ENCODE measurements at places on chromosomes 3 and 15.

GRCh38 chr15:68376447-68377060, 55.4 kb downstream of the ITGA11 start:
- no peak for DNase-seq

GRCh38 chr3:51712963-51713362, 6.1 kb downstream of the GRM2 start:
- DNase-seq: no peak

DNA sequence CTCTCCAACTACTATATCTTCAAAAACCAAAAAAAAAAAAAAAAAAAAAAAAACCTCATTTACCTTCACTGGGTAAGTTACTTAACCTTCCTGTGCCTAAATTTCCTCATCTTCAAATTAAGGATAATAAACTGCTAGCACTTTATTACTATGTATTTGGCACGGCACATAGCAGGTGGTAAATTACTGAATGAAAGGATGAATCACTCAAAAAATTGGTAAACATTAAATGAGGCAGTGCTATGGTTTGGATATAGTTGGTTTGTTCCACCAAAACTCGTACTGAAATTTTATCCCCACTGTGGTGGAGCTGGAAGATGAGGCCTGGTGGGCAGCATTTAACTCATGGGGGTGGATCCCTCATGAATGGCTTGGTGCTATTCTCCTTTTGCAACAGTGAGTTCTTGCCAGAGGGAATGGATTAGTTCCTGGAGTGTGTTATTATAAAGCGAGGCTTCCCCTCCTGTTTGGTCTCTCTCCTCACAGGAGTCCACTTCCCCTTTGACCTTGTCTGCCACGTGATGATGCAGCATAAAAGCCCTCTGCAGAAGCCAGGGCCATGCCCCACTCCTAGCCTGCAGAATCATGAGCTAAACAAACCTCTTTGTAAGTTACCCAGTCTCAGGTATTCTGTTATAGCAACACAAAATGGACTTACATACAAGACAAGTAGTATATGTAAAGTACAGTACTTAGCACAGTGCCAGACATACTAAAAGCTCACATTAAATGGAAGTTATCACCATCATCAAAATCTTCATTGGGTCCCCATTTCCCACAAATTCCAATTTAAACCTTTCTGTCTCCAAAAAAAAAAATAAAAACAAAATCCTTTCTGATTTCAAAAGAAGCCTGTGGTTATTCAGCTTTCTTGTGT, 20.6 kb downstream of the DCUN1D1 start:
- peak; percentile 41 for DNase-seq

DNA sequence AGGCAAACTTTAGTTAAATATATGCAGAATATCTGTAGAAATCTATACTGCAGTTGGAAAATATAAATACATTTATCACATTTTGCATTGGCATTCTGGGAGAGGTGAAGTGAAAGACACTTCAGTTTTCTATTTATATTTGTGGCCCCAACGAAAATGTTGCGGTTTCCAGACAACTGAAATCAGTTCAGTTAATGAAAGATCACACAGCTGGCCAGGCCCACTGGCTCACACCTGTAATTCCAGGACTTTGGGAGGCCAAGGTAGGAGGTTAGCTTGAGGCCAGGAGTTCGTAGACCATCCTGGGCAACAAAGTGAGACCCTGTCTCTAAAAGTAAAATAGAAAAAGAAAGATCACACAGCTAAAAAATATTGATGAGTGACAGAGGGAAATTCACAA, 11.9 kb upstream of the CLASP2 start:
- DNase-seq: no peak

DNA sequence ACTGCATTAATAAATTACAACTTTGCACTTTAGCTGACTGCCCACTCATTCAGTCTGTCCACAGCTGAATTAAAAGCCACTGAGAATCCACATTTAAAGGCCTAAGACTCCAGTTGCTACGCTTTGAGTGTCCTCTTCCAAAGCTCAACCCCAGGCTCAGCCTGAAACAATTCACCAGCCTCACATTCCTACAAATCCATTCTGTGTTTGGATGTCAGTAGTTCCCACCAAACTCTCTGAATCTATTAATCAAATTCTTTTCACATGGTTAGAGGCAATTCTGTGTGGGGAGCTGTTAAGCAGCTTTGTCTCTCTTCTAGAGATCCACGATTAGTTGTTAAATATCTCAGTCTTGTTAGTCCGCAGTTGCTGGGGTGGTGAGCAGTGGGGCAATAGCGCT, 116.8 kb upstream of the UBE2E2 start:
- DNase-seq: no peak

- no peak for DNase-seq
Observed at GRCh38 chr15:92749946-92750345, 94.4 kb upstream of the FAM174B start.

DNA sequence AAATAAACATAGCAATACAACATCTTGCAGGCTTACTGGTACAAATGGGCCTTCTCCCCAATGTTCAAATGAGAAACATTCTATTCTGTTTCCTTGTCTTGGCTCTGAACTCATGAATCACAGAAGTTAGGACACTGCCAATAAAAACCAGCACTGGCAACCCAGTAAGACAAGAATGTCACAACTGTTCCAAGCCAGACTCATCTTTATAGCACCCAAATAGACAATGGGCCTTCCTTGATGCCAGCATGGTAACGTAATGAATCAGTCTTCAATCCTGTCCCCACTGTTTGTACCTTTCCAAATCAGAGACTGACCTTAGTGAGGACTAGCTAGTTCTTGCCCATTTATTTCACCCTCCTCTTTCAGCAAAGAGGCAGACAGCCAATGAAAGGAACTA, 14.1 kb upstream of the RPS17 start:
- no peak for DNase-seq

DNA sequence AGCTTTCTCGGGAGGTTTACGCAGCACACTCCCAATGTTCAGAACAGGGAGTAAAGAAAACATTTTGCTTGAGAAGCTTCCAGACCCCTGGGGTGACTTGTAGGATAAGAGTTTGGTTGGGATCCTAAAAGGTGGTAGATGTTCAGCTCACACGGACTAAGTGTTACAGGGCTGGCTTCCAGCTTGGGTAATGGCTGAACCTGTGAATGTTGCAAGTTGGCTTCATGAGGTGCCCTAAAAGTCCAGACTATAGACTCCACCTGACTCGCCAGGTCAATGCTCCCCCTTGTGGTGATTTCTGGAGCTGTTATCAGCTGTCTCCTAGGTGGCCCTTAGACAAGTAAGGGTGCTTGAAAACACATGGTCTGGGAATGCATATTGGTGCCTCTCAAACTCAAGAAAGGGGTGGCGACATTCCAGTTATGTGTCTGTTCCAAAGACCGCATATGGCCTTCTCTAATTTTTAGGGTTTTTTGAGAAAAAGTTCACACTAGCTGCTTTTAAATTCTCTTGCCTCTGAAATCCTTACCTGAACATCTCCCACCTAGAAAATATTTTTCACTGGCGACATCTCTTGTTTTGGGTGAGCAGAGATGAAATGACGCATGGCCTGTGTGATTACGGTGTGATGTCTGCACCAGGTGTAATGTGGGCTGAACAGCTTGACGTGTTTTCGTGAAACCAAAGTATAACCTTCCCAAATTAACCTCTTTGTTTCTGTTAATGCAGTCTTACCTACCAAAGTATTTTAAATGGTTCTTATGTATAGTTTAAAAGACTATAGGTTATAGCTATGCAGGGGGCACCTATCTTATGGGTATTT, 175.7 kb upstream of the KBTBD8 start:
- peak; percentile 4 for DNase-seq

DNA sequence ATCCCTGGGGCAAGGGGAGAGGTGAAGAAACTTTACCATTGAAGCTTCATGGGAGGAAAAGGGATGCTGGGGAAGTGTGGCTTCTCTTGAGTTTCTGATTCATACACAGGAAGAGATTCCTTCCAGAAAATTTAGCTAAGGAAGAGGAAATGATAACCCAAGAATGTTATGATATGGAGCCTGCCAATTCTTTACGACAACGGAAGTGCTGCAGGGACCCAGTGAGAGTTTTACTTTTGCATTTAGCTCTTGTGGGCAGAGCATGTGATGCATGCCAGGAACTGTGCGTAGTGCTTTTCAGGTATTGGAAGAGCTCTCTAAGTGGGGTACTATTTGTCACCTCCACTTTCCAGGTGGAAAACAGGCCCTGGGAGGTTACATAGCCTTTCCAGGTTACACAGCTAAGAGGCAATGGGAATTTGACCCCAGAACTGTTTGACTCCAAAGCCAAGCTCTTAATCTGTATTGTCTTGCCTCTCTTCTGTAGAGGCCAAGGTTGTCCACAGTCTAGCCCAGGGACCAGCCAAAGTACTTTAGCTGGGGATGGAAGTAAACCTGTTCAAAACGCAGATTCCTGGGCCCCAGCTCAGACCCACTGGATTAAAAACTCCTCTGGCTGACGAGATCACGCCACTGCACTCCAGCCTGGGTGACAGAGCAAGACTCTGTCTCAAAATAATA, 23.0 kb downstream of the CMTM7 start:
- peak; percentile 79 for DNase-seq

- peak; percentile 74 for DNase-seq
Observed at GRCh38 chr15:80059786-80060355, 395 bp downstream of the ZFAND6 start.

GRCh38 chr3:193932136-193932535, 203.8 kb upstream of the HES1 start:
- no peak for DNase-seq

GRCh38 chr3:72082186-72082715, 297.3 kb upstream of the PROK2 start:
- peak; percentile 98 for DNase-seq

- peak; percentile 54 for DNase-seq
Observed at GRCh38 chr3:107574650-107575049, 51.9 kb downstream of the BBX start.

GRCh38 chr3:22007368-22007767, 256.4 kb upstream of the ZNF385D start:
- DNase-seq: no peak

- no peak for DNase-seq
Observed at GRCh38 chr3:139318431-139318816, 25.4 kb upstream of the MRPS22 start.

DNA sequence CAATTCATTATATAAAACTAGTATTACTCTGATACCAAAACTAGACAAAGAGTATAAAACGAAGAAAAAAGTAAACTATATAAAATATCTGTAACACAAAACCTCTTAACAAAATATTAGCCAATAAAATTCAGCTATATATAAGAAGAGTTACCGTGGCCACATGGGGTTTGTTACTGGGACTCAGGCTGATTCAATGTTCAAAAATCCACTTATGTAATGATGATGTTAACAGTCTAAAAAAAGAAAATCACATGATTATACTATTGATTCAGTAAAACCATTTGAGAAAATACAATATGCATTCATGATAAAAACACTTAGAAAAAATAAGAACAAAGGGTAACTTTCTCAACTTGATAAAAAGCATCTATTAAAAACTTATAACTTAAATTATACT, 18.3 kb downstream of the P2RY1 start:
- DNase-seq: no peak

- DNase-seq: no peak
Observed at GRCh38 chr3:105933871-105934270, 65.1 kb upstream of the CBLB start.

DNA sequence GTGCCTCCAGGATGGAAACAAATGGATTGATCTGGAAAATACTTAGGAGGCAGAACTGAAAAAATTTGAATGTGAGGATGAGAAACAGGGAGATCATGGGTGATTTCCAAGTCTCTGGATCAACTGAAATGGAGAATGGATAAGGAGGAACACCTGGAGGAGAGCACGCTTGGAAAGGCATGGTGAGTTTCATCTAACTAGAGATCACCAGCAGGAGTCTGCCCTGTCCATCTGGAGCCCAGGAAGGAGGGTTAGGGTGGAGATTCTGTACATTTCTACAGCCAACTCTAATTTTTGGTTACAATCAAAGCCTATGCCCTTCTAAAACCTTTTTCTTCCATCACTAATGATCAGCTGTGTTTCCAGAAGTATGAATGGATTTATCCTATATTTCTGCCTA, 995.9 kb upstream of the CFAP20DC start:
- no peak for DNase-seq

DNA sequence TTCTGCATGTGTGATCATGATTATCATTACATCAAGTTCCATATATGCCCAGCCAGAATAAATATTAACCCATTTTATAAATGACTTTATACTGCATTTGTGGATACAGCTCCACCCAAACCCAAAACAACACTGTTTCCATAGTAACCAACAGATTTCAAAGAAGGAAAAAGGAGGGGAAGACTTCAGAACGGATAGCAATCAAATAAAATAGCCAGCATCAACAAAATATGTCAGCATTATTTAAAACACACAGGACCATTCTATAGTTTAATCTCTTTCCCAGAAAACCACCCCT, 114.4 kb downstream of the FOXP1 start:
- no peak for DNase-seq

- DNase-seq: no peak
Observed at GRCh38 chr3:134666466-134666865, 15.6 kb upstream of the KY start.

DNA sequence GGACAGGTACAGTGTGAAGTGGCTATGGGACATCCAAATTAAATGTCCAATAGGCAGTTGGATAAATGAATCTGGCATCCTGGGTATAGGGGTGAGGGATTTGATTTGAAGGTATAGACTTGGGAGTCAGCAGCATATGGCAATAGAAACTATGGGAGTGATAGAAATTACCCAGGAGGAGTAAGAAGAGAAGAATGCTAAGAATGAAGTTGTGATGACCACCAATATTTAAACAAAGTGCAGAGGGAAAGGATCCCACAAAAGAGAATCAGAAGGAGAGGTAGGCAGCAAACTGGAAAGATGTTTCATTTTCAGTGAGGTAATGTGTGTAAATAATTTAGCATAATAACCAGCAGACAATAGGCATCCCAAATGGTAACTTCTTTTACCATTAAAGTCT, 13.8 kb upstream of the MSL2 start:
- DNase-seq: no peak

DNA sequence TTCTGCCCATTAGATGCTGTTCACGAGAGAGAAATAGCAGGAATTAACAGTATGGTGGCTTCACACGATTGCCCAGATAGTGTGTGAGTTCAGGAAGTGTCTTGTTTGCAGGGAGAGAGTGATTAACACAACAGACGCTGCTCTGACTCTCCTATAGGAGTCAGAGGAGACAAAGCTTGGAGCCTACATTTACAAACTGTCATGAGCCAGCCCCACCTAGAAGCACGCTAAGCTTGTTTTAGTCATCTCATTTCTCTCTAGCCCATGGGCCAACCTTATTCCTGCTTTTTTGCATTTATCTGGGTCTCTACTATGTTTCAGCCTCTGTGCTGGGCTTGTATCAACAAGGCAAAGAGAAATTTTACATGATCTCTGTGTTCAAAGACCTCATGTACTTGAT, 128.3 kb upstream of the BFSP2 start:
- DNase-seq: no peak

- no peak for DNase-seq
Observed at GRCh38 chr3:127079211-127079610, 96.3 kb downstream of the PLXNA1 start.

DNA sequence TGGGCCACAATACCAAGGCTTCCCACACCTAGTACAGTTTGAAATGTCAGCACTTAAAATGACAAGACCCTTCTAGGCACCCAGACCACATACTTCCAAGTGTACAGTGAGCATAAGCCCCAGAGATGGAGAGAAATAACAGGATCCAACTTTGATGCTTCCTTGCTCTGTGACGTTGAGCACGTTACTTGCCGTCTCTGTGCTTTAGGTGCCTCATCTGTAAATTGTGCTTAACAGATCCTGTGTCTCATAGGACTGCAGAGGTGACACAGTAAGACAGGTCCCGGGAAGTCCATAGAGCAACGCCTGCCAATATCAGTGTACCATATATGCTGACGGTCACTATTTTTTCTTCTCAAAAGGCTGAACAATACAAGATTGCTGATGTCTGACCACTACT, 59.1 kb downstream of the LRIG1 start:
- no peak for DNase-seq

All from inflammatory macrophage treated with lipopolysaccharide for 4 hours (primary cell).